Epithelial cell of prostate (primary cell): ENCODE measurements at places on chromosomes 3 and 15.

GRCh38 chr3:2944628-2945027 lies 165.5 kb downstream of the IL5RA start:
- DNase-seq, result no peak

DNA sequence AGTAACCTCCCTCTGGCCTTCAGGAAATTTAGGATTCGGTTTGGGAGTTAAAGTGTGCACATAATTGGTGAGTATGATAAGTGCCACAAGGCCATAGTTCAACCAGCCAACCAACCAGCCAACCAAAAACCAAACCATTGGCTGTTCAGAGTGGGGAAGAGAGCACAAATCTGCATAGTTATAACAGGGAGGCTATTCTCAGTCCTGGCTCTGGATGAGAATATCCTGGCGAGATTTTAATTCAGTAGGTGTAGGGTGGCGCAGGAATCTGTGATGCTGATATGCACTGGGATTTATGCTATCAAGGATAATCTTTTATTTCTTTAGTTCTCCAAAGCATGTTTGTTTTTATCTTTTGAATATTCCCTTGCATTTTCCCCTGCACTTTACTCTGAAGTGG lies 49.1 kb downstream of the AKAP13 start:
- DNase-seq, result no peak

GRCh38 chr3:12487336-12487735 lies 3.1 kb downstream of the TSEN2 start:
- DNase-seq, result no peak

DNA sequence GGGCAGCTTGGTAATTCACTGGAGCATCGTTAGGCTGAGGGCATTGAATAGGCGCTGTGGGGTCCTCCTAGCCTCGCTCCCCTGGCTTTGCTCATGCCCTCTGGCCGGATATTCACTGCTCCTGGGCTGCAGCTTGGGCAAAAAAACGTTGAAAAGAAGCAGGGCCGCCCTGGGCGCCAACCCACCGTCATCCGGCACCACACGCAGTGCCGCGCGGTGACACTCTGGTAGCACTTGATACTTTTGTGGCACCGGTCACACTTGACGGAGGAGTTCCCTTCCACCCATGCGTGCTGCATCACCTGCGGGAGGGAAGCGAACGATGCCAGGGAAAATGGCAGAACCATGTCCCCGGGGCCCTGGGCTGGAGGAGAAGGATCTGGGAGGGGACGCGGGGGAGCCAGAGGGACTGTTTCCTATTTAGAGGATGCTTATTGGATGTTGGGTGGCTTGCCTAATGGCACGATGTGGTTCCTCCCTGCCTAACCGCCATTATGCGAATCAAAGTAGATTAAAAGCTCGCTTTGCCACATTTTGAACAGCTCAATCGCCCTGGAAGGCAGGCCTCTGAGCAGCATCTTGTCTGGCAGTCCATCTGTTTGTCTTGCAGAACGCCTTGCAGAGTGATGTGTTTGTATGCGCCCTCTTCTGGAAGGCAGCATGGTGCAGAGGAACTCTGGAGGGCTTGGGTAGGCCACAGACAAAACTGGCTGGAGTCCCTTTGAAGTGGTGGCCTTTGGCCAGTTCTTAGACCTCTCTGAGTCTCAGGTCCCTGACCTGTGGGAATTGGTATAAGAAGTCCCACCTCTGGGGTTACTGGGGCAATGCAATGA lies 93.2 kb downstream of the DGKG start:
- no peak for DNase-seq

DNA sequence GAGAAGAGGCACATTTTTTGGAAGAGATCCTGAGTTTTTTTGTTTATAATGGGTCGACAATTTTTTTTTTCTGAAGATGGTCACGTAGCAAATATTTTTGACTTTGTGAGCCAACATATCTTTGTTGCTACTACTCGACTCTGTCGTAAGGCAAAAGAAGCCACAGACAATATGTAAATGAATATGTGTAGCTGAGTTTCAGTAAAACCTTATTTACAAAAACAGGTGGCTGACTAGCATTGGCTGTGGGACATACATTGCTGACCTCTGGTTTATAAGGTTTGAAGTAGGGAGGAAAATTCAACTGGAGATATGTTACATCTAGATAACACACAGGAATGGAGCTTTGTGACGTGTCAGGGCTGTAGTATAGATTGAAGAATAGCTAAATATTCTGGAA lies 22.5 kb upstream of the NANOGP8 start:
- DNase-seq, result no peak

GRCh38 chr3:161156936-161157335 lies 51.8 kb upstream of the B3GALNT1 start:
- no peak for DNase-seq

GRCh38 chr3:30342318-30343060 lies 263.9 kb upstream of the TGFBR2 start:
- peak; percentile 84 for DNase-seq

- no peak for DNase-seq
Observed at GRCh38 chr3:135751991-135752390, 213.5 kb upstream of the PPP2R3A start.

DNA sequence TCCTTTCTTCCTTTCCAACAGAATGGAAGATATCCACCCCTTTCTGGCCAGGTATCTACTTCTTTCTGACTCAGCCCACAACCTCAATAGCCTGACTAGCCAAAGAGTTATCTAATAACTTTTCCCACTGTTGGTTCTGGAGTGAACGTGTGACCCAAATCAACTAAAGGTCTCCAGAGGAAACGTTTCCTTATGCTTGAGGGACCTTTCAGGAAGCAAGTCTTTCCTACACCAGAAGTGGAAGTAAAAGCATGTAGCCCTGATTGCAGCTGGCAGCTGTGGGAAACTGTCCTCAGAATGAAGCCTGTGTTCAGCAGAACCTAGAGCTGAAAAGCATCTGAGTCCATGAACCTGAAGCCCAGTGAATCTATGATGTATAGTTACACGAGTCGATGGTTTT lies 34.7 kb upstream of the PHLDB2 start:
- DNase-seq, result no peak

GRCh38 chr3:81965696-81966095 lies 204.3 kb upstream of the GBE1 start:
- no peak for DNase-seq

- no peak for DNase-seq
Observed at GRCh38 chr3:47716656-47717055, 65.0 kb downstream of the SMARCC1 start.

DNA sequence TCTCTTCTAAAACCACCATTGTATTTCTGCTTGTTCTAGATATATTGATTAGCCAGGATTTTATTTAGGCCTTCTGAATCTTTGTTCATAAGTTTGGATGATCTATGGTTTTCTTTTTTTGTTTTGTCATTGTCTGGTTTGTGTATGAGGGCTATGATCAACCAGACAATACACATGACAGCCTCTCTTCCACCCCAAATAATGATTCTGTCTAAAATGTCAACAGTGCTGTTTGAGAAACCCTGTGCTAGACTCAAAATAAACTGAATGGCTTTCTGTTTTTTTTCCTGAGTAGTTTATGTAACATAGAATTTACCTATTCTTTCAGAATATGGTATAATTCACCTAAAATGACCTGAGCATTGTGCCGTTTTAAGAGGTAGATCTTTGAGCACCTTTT lies 66.1 kb downstream of the PLCL2 start:
- no peak for DNase-seq

- DNase-seq, result no peak
Observed at GRCh38 chr15:31228980-31229826, 97.4 kb upstream of the KLF13 start.

GRCh38 chr15:65072027-65072426 lies 4.2 kb upstream of the RASL12 start:
- DNase-seq, result no peak

GRCh38 chr3:557972-558371 lies 361.4 kb downstream of the CHL1 start:
- DNase-seq, result no peak

GRCh38 chr15:66704019-66704802 lies 2.2 kb downstream of the SMAD6 start:
- no peak for DNase-seq

DNA sequence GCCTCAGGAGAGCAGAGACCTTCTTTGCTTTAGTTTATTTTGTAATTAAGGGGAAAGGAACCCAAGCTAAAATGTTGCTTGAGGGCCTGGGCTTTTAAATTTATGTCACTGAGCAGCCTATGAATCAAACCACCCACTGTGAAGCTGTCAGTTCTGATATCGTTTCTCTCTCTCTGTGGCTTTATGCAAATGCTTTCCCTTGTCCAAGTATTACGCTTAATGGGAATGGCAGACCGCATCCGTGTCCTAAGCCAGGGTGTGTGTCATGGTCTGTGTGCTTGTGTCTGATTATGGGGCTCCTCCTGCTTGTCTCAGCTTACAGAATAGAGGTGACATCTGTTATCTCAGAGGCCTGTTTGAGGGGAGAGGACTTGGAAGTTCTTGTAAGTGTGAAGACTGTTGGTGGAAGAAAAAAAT lies 82.4 kb downstream of the EBLN2 start:
- DNase-seq, result no peak

DNA sequence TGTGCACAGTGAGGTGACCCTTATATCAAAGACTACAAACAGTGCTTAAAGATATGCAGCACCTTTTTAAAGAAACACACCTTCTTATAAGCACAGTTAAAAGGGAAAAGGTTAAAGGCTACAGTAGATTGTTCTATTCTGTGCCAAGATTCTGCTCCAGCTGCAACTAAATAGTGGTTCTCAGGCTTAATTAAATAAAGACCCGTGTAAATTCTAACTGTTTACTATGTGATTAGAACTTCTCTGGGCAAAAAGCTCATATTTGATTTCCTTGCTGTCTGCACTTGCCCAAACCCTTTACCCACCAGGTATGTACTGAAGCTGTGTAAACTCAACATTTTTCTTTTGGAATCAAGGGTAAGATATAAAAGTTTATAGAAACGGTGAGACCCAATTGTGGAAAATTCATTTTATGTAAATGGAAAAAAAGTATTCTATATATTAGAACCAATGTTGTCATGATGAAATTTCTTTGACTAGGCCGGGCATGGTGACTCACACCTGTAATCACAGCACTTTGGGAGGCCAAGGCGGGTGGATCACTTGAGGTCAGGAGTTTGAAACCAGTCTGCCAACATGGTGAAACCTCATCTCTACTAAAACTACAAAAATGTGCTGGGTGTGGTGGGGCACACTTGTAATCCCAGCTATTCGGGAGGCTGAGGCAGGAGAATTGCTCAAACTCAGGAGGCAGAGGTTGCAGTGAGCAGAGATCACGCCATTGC lies 230.6 kb downstream of the MECOM start:
- DNase-seq, result no peak

- DNase-seq, result no peak
Observed at GRCh38 chr15:57215326-57215725, 161.0 kb upstream of the CGNL1 start.

GRCh38 chr3:109973733-109974132 lies 636.4 kb upstream of the DPPA4 start:
- no peak for DNase-seq
